ENCODE measurements at places on chromosomes 6 and 20.
A peak's percentile ranks its signal among the peaks of the same experiment; 100 is the strongest.

GRCh38 chr6:125013938-125014660 lies 51.9 kb downstream of the RNF217 start:
- DNase-seq: no peak

- DNase-seq: no peak
Observed at GRCh38 chr20:51001430-51002265, 21.3 kb downstream of the KCNG1 start.

GRCh38 chr20:20060234-20060998 lies 8.1 kb downstream of the CFAP61 start:
- no peak for DNase-seq

- no peak for DNase-seq
Observed at GRCh38 chr20:21393816-21394519, 3.4 kb downstream of the NKX2-4 start.

DNA sequence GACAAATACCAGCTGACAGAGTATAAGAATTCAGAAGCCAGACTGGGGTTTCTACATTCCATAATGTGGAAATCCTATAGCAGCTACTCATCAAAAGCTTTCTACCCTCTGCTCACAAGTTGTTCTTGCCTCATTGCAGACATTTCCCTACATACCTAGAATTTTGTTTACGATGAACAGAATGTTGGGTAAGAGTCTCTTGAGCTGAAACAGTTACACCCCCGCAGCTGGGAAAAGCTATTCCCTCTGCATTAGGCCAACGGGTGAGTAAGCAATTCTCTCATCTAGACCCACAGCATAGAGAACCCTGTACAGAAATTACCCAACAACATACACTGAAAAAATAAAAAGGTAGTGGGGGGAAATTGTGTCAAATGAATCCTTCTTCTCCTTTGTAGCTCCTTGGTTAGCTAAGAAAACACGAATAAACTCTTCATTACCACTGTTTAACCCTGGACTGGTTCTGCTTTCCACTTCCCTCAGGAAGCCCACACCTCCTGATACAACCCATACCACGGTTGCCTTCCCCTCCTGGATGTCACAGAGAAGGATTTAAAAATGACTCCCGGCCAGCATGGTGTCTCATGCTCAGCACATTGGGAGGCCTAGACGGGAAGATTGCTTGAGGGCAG lies 215.0 kb upstream of the SHLD1 start:
- peak; percentile 14 for DNase-seq

DNA sequence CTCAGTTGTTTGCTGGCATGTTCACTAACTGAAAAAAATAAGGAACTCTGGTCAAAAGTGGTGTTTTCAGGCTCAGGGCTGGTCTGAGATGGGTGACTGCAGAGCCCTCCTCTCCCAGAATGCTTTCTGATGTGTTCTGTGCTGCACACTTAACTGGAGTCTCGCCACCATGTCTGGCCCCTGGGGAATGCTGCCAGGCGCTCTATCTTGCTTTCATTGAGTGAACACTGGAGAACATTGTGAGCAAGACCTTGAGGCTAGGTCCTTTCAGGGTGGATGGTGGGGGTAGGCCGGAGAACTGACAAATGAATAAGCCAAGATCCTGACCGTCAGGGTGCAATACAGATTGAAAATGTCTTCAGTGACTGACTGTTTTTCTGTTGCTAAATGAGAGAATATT lies 19.5 kb downstream of the PANK2 start:
- DNase-seq: no peak

DNA sequence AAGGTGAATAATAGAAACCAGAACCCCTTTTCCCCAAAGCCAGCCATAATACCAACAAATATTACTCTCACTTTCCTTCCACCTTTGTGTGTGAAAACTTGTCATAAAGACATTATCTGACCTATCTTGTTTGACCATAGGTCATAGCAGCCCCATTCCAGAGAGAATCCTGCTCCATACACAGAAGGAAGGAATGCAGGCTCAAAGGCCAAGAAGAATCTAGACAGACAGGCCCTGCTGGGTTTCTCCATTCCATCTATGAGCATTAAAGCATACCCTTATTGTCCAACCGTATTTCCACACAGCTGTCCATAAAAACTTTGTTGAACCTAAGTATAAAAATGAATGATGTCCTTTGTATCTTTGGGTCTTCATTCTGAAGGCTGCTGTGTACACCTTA lies 40.7 kb upstream of the KCNK5 start:
- DNase-seq: no peak

DNA sequence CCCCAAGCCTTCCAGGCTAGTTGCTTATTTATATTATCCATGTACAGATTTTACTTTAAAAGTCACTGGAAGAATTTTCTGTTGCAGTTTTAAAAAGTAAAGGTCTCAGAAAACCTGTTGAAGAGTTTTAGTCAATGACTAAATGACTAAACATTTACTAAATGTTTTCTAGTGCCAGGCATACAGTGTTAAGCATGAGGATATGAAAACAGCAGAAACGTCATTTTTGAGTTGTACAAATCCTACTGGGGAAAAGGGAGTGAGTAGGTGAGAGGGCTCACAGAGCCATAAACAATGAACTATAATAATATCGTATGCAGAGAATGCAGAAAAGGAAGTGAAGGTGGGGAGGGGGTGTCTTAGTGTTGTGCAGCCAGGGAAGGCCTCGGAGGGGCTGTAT lies 66.3 kb downstream of the MAN1A1 start:
- DNase-seq: no peak

DNA sequence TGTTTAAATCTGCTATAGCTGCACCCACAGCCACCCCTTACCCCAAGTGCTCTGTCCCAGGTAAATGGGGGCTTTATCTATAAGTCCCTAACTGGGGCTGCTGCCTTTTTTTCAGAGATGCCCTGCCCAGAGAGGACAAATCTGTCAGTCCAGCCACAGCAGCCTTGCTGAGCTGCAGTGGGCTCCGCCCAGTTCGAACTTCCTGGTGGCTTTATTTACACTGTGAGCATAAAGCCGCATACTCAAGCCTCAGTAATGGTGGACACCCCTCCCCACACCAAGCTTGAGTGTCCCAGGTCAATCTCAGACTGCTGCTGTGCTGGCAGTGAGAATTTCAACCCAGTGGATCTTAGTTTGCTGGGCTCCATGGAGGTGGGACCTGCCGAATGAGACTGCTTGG lies 505.2 kb downstream of the CBLN4 start:
- no peak for DNase-seq

All from hepatic stellate cell (primary cell).